ENCODE measurements at places on chromosomes 2 and 18.

DNA sequence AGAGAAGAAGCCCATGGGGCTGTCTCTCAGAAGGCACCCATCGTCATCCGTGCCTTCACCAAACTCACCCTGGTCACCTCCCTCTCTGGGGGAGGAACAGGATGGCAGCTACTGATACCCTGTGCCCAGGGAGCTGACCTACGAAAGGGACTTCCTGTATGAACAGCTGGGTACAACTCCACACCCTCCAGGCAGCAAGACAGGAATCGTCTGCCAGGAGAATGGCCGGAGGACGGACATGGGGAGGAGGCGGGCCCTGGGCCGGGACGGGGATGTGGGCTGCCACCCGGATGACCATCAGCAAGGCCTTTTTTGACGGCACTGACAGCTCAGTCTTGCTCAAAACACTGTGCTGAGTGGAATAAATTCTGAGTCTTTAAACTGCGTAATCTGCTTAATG lies 243.6 kb downstream of the HDAC4 start:
- no peak for DNase-seq

- no peak for DNase-seq
Measured at GRCh38 chr2:73156539-73157124, 43.9 kb upstream of the RAB11FIP5 start.

DNA sequence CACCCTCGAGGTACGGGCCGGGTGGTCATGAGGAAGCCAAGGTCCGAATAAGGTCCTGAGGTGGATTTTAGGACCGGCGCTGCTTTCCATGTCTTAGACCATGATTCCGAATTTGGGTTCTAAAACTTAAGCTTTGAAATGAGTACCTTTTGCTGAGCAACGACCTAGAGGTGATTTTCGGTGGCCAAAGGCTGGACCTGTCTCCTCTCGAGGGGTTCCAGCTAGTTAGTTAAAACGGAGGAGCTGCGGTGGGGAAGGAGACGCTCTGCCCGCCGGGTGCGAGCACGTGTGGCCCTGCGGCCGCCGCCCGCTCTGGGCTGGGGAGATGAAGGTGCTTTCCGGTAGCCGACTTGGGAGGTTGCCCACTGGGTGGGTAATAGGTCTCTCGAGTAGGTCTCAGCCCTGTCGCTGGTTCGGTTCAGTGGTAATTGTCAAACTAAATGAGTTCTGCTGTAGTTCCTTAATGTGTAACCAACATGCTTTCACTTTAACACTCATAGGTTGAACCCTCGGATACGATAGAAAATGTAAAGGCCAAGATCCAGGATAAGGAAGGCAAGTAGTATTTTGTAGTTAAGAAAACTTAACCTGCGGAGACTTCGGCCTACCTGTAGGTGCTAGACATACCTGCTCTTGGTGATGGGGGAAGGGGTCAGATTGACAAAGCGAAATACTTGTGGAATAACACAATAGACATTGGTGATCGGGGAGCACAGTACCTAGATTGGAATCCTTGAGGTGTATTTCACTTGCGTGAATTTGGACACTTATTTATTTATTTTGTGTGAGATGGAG lies 572 bp downstream of the RPS27A start:
- no peak for DNase-seq

DNA sequence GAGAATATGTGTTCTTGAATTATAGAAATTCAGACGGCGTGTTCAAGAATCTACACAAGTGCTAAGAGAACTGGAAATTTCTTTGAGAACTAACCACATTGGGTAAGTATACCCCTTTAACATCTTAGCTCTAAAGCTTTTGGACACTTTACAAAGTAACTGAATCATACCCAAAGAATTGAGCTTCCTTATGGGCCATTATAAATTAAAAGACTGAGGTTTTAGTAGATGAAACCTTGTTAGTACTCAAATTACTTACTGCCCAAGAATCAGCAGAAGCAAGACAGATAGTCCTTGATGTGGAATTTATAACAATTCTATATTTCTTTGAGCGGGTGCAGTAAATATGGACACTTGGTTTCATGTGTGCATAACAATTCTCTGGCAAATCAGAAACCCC lies 168.3 kb downstream of the PRPF40A start:
- DNase-seq: no peak

GRCh38 chr2:99656994-99657393 lies 167.2 kb upstream of the REV1 start:
- DNase-seq: no peak

DNA sequence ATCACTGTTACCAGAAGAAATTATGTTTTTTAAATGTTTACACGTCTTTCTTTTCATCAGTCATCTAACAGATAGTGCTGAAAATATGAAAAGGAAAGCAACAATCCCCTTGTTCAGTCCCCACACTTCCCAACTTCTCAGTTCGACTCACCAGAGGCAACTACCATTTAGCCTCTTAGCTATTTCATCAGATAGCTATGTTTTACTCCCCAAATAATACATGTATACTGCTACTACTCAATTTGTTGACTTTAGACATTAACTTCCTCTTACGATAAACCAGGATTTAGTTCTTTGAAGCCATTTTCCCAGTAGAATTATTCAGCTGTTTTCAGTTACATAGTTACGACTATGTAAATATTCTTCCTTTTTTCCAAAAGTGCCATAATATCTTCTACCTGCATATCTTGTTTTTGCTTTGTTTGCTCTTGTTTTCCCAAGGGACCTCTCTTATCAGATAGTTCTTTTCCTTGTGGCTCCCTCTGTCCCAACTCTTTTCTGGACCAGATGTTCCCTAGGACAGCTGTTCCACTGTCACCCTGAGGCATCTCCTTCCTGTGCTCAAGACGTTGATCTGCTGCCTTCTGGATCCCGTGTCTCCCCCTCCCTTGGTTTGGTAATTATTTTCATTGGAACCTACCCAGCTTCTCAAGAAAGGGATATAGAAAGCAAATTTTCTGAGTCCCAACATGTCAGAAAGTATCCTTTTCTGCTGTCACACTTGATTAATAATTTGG lies 289.3 kb upstream of the TANK start:
- no peak for DNase-seq

- no peak for DNase-seq
Measured at GRCh38 chr2:77418537-77418936, 103.6 kb downstream of the LRRTM4 start.

GRCh38 chr18:26813043-26813442 lies 52.5 kb downstream of the AQP4 start:
- no peak for DNase-seq

DNA sequence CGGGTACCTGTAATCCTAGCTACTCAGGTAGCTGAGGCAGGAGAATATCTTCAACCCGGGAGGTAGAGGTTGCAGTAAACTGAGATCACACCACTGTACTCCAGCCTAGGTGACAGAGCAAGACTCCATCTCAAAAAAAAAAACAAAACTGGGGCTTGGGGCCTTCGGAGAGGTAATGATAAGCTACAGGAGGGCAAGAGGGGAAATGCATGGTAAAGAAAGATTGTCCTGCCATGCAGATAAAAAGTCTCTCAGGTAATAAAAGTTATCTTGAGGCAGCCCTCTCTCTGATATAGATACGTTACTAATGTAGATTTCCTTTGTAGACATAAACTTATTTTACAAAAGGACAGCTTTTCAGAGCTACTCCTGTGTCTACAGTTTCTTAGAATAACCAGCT lies 3.7 kb upstream of the RAB1A start:
- no peak for DNase-seq

- no peak for DNase-seq
Measured at GRCh38 chr2:176103194-176103593, 3.6 kb downstream of the HOXD12 start.

DNA sequence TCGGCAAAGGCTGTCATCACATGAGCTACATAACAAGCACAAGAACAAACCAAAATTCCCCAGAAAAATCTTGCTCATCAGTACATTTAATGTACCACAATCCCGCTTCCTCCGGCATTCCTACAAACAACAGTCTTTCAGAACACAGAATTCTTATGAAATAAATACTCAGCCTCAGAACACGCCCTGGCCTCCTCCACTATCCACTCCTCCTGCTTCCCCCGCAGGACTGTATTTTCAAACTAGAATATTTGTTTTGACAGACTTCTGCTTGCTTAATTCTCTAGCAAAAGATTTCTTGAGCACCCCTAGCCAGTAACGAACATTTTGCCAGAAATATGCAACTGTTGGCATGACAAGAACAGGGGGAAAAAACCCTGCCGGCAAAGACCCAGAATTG lies 131.2 kb downstream of the THADA start:
- DNase-seq: no peak

DNA sequence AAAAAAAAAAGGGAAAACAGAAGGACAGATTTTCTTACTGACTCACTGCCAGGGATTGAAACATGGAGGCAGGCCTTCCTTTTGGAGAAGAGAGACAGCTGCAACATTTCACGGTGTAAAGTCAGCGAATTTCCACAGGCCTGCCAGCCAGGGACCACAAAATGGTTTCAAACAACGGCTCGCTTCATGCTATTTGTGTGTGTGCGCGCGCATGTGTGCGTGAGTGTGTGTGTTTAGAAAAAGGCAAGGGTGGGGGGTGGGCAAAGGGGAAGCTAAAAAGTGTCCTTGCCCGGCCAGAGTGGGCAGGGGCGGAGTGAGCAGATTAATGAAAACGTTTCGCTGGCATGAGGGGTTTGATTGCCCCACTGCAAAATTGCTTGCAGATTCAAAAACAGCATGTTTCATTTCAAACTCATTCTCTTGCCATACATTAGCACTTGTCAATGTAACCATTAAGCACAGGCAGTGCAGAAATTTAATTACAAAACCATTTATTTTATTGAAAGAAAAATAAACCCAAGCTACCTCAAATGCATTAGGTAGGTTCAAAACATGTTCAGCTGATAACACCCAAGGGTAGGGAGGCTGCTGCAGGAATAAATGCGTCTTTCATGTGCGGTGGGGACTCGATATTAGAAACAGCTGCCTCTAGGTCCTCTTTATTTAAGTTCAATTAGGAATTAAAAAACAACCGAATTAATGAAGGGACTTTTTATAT lies 182.1 kb upstream of the SIX2 start:
- DNase-seq: no peak

- DNase-seq: no peak
Measured at GRCh38 chr2:153287109-153287801, 191.3 kb downstream of the RPRM start.

DNA sequence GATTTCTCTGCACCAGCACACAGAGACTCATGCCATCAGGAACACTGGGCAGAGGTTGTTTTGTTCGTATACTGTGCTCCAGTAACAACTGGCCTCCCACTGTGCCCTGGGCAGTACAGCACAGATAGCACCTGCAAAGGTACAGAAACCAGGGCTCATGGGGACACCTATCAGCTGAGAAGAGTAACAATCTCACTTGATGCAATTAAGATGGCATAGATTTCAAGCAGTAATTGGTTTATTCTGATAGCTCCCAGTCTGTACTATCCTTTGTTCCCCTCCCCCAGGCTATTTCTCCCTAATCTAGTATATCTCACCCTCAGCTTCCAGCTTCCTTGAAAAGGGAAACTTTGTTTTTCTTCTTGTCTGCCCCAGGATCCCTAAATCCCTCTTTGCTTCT lies 343.9 kb upstream of the MMADHC start:
- DNase-seq: no peak

DNA sequence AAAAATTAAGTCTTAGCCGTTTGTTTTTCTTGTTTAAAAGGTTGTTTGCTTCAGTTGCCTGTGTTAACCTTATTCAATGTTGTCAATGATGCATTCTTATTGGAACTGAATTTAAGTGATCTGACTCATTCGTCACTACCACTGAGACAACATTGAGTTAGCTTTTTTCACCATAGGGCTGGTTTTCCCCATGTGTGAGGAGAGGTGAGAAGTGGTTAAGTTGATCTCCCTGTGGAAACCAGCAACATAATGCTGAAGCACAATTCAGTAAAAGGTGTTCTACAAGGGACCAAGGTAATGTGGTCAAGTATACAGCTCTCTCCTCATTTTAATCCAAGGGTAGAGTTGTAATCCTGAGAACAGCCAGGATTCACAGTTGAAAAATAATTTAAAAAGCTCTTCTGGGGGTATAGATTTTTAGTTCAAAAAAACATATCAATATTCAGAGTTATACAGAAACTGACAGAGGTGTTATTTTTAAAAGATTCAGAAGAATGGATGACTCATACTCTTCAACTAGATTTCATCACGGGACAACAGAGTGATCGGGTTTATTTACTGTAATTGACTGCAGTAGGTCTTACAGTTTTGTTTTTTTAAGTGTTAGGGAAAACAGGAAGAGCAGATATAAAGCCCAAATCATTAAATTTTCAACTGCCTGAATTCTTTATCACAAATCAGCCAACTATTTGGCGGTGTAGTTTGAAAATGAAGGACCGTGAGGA lies 12.6 kb downstream of the NOP58 start:
- no peak for DNase-seq

DNA sequence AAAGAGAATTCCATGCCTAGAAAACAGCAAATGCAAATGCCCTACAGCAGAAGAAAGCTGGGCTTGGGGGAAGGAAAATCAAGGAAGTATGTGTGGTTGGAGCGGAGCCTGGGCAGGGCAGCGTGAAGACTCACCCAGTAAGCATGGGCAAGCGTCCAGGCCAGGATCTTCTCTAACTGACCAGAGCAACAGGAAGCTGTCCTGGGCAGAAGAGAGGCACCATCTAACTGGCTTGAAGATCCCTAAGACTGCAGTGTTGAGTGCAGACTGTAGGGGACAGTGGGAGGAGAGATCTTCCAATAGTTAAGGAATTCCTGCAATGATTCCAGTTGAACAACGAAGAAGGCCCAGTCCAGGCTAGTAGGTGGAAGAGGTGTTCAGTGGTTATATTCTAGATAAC lies 57.9 kb downstream of the NXPH2 start:
- no peak for DNase-seq

GRCh38 chr2:132677661-132678060 lies 7.7 kb upstream of the LYPD1 start:
- DNase-seq: no peak

- DNase-seq: no peak
Measured at GRCh38 chr2:190514676-190515075, 19.8 kb downstream of the NEMP2 start.

DNA sequence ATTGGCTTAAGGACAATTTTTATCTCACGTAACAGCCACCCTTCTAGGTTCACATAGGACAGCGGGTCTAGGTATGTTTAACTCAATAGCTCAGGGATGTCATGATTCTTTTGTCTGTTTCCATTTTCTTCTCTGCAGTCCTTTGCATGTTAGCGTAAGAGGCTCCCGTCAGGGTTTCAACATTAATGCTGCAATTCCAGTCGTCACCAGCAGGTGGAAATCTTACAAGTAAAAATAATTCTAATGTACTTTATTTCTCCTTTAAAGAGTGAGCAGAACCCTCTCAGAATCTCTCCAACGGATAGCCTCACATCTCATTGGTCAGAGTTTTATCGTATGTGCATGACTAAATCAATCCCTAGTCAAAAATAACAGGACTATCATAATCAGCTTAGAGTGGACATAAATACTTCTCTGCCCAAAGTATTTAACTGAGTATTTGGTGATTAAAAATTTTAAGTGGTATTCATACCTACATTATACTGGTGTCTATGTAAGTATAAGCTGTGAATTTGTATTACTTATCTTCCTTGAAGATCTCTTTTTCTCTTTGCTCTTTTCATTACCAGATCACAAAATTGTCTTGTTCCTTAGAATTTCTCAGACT lies 487.2 kb upstream of the GCFC2 start:
- DNase-seq: no peak

GRCh38 chr18:50045126-50045525 lies 149.8 kb downstream of the MYO5B start:
- no peak for DNase-seq

Data from stimulated activated CD8-positive, alpha-beta memory T cell treated with anti-CD3 and anti-CD28 coated beads, Interleukin-15, amount 100 ng/mL, for 24 hours (primary cell).